ENCODE measurements at places on chromosomes 2 and 18.
A peak's percentile ranks its signal among the peaks of the same experiment; 100 is the strongest.

- DNase-seq, result no peak
Measured at GRCh38 chr2:217184242-217184641, 324.4 kb upstream of the TNP1 start.

- DNase-seq, result no peak
Measured at GRCh38 chr2:162524192-162524591, 180.3 kb downstream of the GCA start.

DNA sequence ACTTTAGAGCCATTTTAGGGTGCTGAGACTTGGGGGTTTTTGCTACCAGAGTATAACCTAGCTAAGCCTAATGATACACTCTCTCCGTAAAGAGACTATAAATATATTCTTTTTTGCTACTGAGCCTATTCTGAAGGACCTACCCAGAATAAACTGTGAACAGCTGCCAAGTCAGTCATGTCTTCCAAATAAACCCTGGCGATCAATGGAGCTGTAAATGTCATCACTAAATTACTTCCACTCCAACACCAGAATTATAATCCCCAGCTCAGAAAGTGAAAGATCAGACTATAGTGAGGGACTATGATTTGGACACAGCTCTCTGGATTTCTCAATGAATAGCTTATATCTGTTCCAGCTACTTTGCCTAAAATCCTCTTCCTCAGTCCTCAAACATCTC is 178.9 kb downstream of the METTL4 start:
- no peak for DNase-seq

DNA sequence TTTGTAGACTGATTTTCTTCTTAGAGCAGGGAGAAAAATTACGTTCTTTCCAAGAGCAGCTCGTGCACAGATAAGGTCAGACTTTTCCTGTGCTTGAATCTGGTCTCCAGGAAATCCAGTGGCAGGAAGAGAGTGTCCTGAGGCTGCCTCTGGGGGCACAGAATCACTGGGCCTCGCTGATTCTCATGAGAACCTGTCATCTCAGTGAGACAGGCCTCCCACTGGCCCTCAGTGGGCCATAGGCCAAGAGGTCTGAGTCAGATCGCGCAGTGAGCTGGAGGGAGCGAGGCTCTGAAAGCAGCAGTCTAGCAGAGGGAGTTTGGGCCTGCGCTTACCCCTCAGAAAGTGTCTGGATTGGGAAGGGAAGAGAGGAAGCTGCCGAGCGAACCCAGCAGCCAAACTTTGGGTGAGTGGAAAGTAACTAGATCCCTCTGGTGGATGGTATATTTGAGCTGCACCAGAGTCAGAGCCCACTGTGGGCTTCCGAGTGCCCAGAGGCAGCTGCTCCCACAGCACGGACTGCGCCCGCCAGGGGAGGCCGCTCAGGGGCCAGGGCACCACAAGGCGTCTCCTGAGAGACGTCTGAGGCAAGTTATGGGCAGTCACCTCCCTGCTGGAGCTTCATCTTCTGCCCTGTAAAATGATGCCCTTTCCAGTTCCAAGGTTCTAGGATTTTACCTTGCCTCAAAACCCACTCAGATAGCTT is 8.2 kb downstream of the GDF7 start:
- DNase-seq, result no peak

DNA sequence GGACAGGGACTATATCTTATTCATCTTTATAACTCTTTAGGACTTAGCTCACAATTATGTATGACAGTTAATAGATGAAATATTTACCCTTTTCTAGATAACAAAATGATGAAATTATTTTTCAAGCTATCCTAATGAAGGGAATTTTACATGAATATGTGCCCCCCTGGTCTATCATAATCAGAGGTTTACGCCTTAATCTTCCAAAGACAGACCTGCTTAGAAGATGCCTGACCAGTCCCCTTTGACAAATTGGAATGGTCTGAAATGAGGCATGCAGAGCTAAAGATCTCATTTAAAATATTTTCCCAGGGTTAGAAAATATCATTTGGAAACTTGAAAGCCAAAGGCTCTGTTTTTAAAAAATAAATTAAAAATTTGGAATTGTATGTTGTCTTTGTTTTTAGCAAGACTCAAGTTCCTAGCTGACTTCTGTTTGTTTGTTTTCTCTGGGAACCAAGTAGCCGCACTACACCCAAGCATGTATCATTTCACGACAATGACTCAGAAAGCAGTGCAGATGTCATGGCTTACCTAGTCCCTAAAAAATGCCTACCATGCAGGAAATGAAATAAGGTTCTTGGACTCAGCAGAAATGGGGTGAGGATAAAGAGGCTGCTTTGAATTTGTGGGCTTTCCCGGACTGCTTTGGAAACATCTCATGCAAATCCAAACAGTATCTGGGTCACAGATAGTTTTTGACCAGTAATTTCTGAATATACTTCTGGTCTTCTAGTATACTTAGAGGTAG is 162.1 kb downstream of the ZEB2 start:
- DNase-seq, result no peak

- peak; percentile 83 for DNase-seq
Measured at GRCh38 chr2:160429248-160430000, 64.2 kb downstream of the RBMS1 start.

DNA sequence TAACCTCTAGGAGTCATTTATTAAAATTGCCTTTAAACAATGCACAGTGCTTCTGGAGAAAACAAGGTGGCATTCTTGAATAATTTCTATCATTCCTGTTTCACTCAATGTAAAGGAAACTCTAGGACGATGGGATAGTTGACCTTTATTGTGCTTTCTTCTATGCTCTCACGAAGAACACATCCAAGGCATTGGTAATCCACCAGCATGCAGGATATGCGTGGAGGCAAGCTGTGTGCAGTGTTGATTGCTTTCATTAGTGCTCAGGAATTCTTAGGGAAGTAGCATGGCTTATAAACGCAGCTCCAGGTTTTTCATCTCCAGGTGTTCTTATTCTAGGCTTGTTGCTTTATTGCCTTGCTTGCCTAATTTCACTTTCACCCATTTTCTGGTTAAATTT is 58.4 kb upstream of the CAVIN2 start:
- no peak for DNase-seq

- no peak for DNase-seq
Measured at GRCh38 chr2:85769983-85770362, 16.2 kb downstream of the ATOH8 start.

DNA sequence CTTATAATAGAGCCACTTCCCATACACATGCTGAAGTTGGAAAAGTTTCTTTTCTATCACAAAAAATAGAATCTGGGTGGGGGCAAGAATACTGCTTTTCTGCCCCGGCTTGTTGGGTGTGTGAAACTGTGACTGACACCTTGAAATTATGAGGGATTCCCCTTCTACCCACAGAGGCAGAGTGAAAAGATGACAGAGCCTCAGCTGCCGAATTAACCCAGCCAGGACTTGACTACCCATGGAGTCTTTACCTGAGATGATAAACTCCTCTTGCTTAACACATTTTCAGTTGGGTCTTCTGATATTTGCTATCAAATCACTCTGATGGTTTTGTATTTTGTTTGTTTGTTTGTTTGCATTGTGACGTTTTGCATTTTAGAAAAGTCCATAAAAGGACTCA is 66.0 kb upstream of the PMAIP1 start:
- DNase-seq, result no peak
